ENCODE measurements at places on chromosomes 7 and 10.

DNA sequence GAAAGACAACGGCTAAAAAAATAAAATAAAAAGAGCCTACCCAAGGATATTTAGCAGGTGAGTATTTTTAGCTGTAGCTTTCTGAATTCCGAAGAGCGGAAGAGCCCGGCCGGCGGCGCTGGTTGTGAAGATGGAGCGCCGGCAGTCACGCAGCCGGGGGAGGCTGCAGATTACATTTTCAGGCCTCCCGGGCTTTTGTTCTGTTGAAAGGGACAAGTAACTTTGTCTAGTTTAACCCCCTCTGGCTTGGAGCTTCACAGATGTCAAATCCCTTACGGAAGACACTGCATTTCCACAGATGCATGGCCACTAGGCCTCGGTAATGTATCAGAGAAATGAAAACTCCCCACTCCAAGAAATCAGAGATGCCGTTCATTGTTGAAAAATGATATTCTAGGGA is 497.6 kb upstream of the MKI67 start:
- DNase-seq, result no peak

GRCh38 chr10:108392286-108392685 is 1227.8 kb upstream of the SORCS1 start:
- DNase-seq, result no peak

GRCh38 chr7:152979376-152979775 is 219.8 kb downstream of the ACTR3B start:
- DNase-seq, result no peak

GRCh38 chr10:101812606-101813005 is 5.6 kb downstream of the OGA start:
- DNase-seq, result no peak

GRCh38 chr10:121416071-121416470 is 182.2 kb downstream of the FGFR2 start:
- no peak for DNase-seq

- no peak for DNase-seq
These were observed 5.1 kb downstream of the WIPI2 start for GRCh38 chr7:5195157-5195556.

GRCh38 chr10:79346388-79347225 is 662 bp upstream of the PPIF start:
- no peak for DNase-seq

GRCh38 chr7:136312592-136312991 is 335.4 kb upstream of the MTPN start:
- no peak for DNase-seq

DNA sequence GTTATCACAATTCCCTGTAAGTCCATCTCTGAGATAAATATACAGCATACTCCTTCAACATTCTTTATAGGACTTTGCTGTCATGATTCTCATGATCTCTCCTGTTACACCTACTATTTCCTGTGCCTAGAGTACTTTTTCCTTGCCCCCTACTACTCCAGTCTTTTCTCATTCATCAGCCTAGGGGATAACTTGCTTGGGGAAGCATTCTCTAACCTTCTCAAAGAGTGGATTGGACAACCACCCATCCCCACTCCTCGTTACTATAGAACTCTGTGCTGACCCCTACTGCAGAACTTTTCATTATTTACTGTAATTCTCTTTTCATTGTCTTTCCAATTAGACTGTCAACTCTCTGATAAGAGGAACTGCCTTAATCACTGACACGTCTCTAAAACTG is 57.4 kb upstream of the TFEC start:
- DNase-seq, result no peak

GRCh38 chr7:44471436-44471835 is 19.0 kb downstream of the NUDCD3 start:
- no peak for DNase-seq

- no peak for DNase-seq
These were observed 140.5 kb downstream of the CUX1 start for GRCh38 chr7:101957744-101958525.

GRCh38 chr7:144769352-144769751 is 66.5 kb downstream of the TPK1 start:
- no peak for DNase-seq

GRCh38 chr10:58943256-58943890 is 233.1 kb upstream of the PHYHIPL start:
- DNase-seq, result no peak

GRCh38 chr7:12866207-12866606 is 178.8 kb downstream of the ARL4A start:
- no peak for DNase-seq

DNA sequence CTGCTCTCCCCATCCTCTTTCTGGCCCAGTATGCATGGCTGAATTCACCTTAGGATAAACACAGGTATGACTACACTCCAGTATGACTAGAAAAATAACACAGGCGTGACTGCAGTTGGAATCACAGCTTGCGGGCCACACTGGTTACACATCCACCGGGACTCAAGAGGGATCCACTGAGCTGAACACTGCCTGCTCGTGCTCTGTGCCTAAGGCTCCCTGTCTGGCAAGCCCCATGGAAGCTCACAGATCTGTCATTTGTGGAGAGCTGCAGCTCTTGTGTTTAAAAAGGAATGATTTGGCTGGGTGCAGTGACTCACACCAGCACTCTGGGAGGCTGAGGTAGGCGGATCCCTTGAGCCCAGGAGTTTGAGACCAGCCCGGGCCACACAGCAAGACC is 26.8 kb downstream of the VOPP1 start:
- no peak for DNase-seq

- DNase-seq, result no peak
These were observed 59.6 kb upstream of the CAPZA2 start for GRCh38 chr7:116802746-116803152.

DNA sequence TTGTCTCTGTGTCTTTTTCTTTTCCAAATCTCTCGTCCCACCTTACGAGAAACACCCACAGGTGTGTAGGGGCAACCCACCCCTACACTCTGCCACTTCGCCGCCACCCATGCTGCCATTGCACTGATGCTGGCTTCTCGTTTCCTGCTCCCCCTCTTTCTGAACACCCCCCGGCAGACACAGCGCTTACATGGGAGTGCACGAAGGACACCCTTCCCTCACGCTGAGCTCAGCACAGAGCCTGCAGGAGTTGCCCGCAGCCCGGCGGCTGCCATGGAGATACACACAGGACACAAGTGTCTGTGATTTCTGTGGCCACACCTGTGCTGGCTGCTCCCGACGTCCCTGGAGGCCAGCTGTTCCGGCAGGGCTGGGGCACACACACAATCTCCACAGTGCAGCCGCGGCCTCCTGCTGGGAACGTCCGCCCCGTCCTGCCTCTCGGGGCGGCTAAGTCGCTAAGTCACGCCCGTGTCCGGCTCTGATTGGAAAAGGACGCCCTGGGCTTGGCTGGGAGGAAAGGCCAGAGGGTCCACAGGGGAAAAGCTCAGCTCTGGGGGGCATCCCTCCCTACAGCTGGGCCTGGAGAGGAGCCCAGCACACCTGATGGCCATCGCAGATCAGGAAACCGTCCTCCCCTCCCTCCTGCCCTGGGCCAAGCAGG is 349.8 kb downstream of the PTPRN2 start:
- no peak for DNase-seq

DNA sequence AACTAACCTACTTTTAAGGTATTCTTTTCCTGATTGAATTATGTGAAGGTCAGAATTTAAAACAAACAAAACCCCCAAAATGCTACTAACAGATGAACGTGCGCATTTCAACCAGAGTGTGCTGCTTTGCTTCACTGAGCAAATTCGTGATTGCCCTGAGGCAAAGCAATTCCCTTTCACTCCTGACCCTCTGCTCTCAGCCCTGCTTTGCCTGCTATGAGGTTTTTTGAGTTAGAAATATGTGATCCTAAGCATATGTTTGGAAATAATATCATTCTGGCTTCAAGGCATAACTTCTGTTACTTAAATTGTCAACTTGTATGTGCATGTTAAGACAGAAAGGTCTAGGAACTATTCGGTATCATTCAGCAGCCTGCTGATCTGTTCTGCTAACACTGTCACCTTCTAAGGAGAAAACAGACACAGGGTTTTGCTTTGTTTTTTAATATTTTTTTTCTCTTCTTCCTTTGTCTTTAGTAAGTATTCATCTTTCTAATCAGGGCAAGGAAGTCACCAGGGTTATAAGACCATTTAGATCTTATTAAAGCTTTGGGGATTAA is 124.2 kb downstream of the GNAT3 start:
- DNase-seq, result no peak

DNA sequence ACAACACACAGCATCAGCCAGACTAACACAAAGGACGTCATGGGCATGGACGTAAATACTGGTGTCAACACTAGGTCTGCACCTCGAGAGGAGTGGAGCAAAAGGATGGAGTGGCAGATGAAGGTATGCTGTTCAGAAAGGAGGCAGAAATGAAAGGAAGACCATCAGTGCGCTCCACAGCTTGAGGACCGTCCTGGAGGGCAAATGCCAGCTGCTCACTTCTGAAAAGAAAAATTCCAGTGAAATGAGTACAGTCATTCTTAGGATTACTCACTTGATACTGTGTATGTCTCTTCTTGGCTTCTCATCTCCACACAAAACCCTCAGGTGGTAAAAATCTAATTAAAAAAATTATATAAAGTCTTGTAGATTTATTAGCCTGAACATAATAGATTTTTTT is 44.8 kb downstream of the EGFR start:
- DNase-seq, result no peak

DNA sequence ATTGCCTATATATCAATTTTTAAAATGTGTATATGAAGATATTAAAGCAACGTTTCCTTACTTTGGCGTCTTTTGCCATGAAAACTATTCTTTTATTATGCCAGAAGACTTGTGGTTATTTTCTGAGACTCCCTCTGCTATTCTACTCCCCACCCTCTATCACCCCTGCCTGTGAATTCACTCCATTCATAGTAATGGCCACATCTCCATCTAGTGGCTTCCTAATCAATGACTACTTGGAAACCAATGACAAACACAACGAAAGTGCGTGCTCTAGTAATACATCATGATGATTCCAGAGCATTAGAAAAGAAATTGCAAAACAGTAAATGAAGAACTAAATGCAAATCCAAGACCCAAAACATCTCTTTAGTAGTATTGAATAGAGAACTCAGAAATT is 186.7 kb upstream of the HGF start:
- no peak for DNase-seq

GRCh38 chr7:104652865-104653264 is 324.5 kb downstream of the LHFPL3 start:
- DNase-seq, result no peak

DNA sequence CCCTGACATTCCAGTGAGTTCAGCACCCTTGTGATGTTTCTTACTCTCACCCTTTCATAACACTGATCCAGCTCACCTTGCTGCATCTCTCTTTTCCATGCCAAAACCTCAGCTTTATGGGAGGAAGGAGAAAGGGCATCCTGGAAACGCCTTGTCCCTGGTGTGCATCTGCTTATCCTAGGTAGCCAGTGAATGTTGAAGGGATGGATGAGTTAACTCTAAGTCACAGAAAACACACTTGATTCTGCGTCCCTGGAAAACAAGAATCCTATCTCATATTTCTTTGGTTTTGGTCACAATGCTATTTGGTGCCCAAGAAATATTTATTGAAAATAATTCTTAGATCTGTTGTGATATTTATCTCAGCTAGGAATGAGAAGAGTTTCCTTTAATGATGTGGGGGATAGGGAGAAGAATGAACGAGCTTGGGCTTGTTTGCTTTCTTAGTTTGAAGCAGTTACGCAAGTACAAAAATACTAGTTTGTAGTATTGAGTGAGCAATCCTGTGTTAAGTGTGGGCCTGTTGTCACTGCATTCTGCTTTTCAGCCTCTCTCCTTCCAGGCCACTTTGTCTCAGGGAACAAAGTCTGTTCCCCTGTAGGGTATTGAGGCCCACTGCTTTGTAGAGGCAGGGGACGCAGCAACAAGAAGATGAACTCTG is 126.5 kb downstream of the ARID5B start:
- no peak for DNase-seq

DNA sequence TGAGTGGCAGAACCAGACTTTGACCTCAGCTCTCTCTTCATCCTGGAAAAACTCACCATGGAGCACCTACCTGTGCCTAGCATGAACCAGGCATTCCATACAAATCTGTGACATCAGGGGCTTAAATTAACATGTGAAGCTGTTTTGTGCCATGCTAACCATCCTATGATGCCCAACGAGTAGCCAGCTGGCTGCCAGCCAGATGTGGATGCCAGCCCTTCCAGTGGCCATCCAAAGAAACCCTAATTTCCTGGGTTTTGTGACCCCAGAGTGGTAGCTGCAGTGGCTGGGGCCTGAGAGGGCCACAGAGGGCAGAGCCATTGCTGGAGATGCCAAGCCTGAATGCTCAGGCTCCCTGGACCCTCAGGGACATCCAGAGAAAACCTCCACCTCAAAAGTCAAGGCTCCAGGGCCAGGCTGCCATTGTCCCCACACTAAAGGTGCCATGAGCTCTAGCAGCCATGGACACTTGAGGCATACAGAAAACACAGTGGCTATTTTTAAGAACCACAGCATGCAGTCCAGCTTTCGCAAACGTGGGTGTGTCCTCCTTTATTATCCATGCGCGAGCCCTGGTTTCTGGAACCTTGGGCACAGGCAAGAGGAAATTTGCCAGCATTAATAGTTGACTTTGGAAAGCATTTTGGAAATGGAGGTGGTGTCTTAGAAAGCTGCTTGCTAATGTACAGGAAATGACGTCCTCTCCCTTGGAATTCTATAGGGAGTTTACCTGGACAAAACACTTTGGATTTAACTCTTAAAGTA is 6.0 kb downstream of the CPXM2 start:
- DNase-seq, result no peak

DNA sequence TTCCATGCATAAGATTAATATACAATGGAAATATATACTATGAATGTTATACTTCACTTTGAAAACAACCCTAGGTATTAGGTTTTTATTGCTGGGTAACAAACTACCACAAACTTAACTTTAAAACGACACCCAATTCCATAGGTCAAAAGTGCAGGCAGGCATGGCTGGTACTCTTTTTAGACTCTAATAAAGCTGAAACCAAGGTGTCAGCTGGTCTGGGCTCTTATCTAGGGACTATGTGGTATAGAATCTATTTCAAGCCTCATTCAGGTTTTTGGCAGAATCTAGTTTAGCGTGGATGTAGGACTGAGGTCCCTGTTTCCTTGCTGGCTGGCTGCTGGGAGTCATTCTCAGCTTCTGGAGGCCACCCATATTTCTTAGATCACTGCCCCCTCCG is 65.0 kb upstream of the TMEM168 start:
- DNase-seq, result no peak

- no peak for DNase-seq
These were observed 6.8 kb upstream of the HECW1 start for GRCh38 chr7:43105521-43106120.

GRCh38 chr10:119783665-119784027 is 57.8 kb downstream of the INPP5F start:
- DNase-seq, result no peak

Measured in cortex of kidney (tissue), 1 donor.